ENCODE measurements at places on chromosomes 16 and 17. TPM values are rescaled to one million over a fixed set of nuclear protein-coding genes. Genes with fewer than 3 reads are reported as not detected.

Gene MAP2K3
- 19.6 TPM for total RNA-seq

Gene KRTAP4-5
- total RNA-seq, result not detected

Gene TEX14
- total RNA-seq, result under 0.01 TPM

Gene ADAD2
- 0.10 TPM for total RNA-seq

Gene TBX21
- total RNA-seq, result not detected

Gene CHST4
- not detected for total RNA-seq

Gene ITGAD
- total RNA-seq, result not detected

Gene PPL
- total RNA-seq, result 2.6 TPM

Gene OTOP3
- total RNA-seq, result not detected

Gene GNAO1
- total RNA-seq, result not detected

Gene HBQ1
- total RNA-seq, result 1.1 TPM
